T-cell (primary cell): ENCODE measurements at places on chromosomes 11 and 22.

DNA sequence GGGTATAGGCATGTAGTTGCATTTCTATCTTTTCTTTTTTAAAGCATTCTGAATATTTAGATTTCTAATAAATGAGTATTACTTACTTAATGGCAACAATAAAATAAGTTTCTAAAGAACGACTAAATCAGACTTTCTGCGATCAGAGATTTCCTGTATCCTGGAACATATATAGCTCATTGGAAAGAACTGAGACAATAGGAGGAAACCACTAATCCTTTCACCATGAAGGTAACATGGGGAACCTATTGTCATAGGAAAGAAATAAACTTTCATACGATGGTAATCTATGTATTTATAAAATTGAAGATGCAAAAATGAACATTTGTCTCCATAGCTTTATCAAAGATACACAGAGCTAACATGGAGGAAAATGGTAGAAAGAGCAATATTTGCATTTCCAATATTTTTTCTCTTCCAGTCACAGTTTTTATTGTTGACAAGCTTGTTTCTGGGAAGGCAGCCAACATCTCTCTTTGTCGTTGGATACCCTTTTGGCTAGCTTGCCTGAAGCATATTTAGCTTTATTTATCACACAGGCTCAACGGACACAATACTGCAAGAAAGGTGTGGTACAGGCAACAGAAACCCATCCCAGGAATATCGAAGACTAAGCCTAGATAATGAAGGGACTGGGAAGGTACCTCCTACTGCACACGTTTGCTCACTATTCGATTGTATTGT lies 293.3 kb upstream of the MPPED2 start:
- no peak for DNase-seq

- no peak for DNase-seq
Observed at GRCh38 chr11:9853929-9854552, 190.2 kb downstream of the SWAP70 start.

DNA sequence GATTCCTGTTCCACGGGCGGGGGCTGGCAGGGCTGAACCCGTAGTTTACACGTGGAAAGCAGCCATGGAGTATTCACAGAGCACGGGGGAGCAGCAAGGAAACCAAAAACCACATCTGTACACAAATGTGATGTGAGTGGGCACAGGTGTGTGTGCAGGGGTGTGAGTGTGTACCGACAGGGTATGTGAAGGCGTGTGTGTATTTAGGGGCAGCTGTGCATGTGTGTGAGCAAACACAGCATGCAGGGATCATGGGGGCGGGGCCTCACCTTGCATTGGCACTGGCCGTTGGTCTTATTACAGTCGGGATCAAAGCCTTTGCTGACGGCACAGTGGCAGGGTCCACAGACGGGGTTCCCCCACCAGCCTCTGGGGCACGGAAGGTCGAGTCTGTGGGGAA lies 58.4 kb downstream of the TRMU start:
- DNase-seq: no peak

GRCh38 chr11:67700548-67701262 lies 26.3 kb upstream of the ALDH3B2 start:
- no peak for DNase-seq

- DNase-seq: no peak
Observed at GRCh38 chr11:35420371-35420770, 1.0 kb upstream of the SLC1A2 start.

- DNase-seq: no peak
Observed at GRCh38 chr22:31504282-31504681, 7.9 kb downstream of the SFI1 start.

DNA sequence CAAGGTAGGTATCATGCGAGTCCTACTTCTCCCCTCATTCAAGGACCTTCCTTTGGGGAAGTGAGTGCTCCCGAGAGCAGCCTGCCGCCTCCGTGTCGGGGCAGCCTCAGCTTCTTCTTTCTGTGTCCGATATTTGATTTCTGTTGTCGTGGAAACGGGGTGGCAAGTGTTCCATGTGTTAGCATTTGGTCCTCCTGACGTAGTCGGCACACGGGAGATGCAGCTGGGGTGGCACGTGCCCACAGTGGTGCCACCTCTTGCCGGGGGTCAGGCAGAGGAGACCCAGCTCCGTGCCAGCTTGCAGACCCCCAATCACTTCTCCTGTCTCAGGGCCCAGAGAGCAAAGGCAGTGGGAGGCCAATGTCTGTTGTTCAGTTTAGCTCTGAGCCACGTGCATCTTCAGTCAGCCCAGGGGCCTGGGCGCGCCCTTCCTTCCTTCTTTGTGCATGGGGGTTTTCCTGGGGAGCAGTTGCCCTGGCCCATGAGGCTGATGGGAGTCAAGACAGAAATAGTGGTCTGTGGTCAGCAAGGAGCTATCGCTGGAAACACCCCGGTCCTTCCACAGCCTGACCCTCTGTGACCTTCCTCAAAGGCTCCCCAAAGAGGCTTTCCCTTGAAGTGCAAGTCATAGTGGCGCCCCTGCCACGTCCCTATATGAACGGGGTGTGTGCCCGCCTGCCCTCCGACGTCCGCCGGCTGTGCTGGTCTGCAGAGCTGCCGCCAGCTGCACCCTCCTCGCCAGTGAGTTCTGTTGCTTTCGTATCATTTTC lies 44.5 kb downstream of the PARVB start:
- DNase-seq: peak; percentile 3

- peak; percentile 64 for DNase-seq
Observed at GRCh38 chr11:2301631-2302305, at the start of the genes C11orf21 and TSPAN32. C11orf21 (minus strand) TSS chr11:2301918; CDS start chr11:2301808, 110 bp downstream. TSPAN32 (plus strand) TSS chr11:2302013; CDS start chr11:2302150, 137 bp downstream.

- no peak for DNase-seq
Observed at GRCh38 chr22:21032868-21033688, 717 bp upstream of the SLC7A4 start.

GRCh38 chr11:127242676-127243075 lies 242.1 kb upstream of the KIRREL3 start:
- no peak for DNase-seq

GRCh38 chr11:78916759-78917158 lies 342.1 kb upstream of the NARS2 start:
- no peak for DNase-seq

DNA sequence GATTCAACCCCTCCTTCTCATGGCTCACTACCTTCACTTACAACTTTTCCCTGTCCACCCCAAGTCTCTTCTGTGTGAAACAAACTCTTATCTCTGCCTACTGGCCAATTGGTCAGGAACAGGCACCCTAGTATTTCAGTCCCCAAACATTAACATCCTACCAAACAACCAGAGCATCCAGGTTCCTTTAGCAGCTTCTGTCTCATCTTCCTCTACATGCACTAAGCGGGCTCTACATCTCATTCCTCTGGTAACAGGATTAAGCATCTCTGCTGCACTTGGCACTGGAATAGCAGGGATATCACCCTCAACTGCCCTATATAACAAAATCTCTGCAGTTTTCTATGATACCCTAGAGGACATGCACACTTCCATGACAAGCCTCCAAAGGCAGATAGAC lies 116.2 kb downstream of the JRKL start:
- DNase-seq: no peak

GRCh38 chr11:8754241-8754640 lies 71.6 kb downstream of the RPL27A start:
- DNase-seq: no peak

DNA sequence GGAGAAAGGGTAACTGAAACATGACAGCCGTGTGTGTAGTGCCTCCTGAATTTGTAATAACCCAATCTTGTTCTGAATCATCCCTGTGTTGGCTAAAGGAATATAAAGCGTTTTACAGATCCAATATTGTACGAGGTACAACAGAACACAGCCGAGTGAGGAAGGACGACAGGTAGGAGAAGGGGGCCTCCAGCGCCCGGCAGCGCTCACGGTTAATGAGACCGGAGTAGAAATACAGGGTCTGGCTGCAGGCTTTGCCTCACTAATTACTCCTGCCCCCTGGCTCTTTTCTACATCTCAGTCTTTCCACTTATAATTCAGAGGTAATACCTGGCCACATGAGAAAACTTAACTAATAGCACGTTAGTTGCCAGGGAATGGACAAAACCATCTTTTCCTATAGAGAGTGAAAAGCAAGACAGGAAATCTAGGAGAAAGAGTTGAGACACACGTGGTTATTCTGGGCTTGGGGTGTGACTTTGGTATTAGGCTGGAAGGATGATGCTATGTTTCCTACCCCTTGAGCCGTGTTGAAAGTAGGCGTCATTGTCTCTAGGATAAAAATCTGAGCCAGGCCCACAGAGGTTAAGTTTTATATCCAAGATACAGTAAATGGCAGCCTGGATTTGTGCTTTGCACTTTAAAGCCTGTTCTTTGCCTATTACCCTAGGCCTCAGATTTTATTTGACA lies 54.1 kb downstream of the GRIK4 start:
- DNase-seq: no peak

GRCh38 chr22:49307870-49308269 lies 519.8 kb downstream of the BRD1 start:
- DNase-seq: no peak

- DNase-seq: no peak
Observed at GRCh38 chr11:62843466-62843865, 4.1 kb upstream of the WDR74 start.

- DNase-seq: no peak
Observed at GRCh38 chr11:108216988-108217387, 5.5 kb downstream of the NPAT start.

- DNase-seq: no peak
Observed at GRCh38 chr22:49186762-49187161, 640.9 kb downstream of the BRD1 start.

GRCh38 chr11:125341676-125342075 lies 154.4 kb downstream of the FEZ1 start:
- DNase-seq: no peak

- DNase-seq: no peak
Observed at GRCh38 chr11:123213307-123213771, 18.3 kb upstream of the CLMP start.

DNA sequence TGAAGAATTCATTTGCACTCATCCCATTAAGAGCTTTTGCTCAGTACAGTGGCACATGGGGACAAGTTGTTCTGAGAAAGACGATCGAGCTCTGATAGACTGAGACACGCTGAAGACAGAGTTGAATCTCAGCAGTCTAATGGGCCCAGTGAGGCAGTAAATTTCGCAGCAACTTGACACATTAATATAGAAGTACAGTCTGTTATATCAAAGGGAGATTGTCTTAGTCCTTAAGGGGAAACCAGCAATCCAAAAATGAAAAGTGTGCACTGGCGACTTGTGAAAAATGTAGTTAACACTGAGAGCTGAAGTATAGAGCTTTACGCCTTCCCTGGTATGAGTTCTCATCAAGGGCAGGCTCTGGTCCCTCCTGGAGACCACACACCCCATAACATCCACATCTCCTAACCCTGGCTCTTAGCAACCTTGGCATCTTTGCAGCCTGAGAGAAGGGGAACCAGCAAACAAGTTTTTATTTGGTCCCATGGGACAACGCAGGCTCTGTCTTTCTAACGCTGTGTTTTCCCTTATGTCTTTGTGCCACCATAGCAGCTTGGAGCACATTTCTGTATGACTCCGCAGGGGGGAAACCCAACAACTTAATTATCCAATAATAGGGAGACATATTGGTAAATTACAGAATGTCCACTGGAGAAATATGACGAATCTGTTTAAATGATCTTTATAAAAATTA lies 952.5 kb downstream of the OPCML start:
- no peak for DNase-seq

DNA sequence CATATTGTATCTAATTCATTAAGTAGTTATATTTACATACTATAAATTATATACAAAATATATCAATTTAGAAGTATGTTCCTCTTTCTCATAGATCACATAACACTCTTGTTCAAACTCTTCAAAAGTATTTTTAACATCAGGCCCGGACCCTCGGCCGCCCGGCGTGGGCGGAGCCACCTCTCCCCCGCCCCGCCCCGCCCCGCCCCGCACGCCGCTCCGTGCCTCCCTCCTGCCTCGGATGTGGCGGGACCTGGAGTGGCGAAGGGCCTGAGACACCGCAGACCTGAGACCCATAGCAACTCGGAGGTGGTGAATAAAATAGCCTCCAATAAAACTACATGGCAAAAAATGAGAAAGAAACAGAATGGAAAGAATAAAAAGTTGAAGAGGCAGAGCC lies 105.9 kb upstream of the BDNF start:
- no peak for DNase-seq

GRCh38 chr11:126194121-126194543 lies 17.3 kb downstream of the RPUSD4 start:
- no peak for DNase-seq

DNA sequence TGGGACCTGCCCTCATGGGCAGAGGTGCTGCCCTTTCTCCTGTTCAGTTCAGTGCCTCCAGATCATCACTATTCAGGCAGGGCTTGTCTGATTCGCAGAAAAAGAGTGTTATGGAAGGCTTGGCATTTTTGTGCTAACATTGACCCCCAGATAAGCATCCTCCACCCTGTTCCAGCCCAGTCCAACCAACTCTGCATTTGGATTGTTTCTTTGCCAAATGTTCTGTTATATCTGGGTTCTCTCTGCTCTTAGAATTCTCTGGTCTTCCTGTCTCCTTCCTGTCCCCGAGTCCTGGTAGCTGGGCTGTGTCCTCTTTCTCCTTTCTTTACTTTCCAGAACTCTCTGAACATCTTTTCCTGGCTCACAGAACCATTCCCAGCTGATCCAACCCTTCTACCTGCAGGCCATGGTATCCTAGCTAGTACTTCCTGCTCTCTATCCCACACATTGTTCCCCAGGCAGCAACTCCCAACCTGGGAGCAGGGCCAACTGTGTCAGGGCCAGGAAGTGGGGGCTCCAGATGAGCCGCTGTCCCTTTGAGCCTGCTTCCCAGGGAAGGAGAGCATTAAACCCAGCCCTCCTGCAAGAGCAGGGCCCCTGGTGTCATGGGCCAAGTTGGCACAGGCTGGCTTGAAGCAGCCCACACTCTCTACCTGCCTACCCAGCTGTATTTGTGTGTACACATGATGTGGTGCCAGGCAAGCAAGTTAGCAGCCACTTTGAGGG lies 280.7 kb upstream of the CADM1 start:
- DNase-seq: no peak

DNA sequence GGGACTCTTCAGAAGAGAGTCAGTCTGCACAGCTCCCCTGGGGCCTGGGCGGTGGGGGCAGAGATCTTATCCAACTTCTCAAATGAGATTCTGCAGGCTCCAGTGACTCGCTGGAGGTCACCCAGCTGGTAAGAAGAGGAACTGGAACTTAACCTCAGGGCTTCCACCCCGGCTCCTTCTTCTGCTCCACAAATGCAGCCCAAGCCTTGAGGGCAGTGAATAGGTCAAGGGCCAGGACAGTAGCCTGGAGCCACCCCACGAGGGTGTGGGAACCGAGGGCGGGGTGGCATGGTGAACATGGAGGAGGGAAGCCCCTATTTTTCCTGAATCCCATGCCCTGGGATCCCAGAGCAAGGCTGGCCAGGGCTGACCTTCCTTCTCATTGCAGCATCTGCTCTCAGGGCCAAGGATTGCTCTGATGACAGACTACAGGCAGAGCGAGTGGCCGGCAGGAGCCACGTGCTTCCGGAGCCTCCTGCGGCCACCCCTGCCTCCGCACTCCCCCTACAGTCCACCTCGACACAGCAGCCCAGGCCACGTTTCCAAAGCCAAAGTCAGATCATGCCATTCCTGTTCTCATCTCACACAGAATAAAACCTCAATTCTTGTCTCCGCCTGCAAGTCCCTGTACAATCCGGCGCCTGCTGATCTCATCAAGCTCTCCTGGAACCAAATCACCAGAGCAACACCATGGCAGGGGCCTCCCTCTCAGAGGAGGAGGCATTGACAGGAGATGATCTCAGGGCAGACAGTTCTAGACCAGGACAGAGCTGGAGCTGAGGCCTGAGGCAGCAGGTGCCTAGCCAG lies 21.1 kb upstream of the UPK3A start:
- DNase-seq: no peak

- DNase-seq: no peak
Observed at GRCh38 chr11:5499671-5500070, 10.1 kb downstream of the UBQLN3 start.

- no peak for DNase-seq
Observed at GRCh38 chr11:87284306-87284705, 246.6 kb downstream of the TMEM135 start.

GRCh38 chr22:36701965-36702621 lies 1.5 kb downstream of the CACNG2 start:
- DNase-seq: no peak
